ENCODE measurements at places on chromosomes 11 and 22. TPM values are rescaled to one million over a fixed set of nuclear protein-coding genes. Genes with fewer than 3 reads are reported as not detected.
A peak's percentile ranks its signal among the peaks of the same experiment; 100 is the strongest.

OR5P2 gene
- not detected for total RNA-seq

GRCh38 chr22:24716602-24717001 is 57.9 kb downstream of the PIWIL3 start:
- DNase-seq: no peak

- DNase-seq: no peak
These were observed 47.2 kb downstream of the CCDC83 start for GRCh38 chr11:85902353-85902752.

SYT13 gene
- total RNA-seq: not detected

- peak; percentile 53 for DNase-seq
These were observed 37.9 kb downstream of the NECTIN1 start for GRCh38 chr11:119691020-119691666.
